ENCODE measurements at places on chromosomes 6 and 20. TPM values are rescaled to one million over a fixed set of nuclear protein-coding genes. Genes with fewer than 3 reads are reported as not detected.

CALHM5 gene
- not detected for total RNA-seq

ELOVL5 gene
- 86.5 TPM for total RNA-seq

DNA sequence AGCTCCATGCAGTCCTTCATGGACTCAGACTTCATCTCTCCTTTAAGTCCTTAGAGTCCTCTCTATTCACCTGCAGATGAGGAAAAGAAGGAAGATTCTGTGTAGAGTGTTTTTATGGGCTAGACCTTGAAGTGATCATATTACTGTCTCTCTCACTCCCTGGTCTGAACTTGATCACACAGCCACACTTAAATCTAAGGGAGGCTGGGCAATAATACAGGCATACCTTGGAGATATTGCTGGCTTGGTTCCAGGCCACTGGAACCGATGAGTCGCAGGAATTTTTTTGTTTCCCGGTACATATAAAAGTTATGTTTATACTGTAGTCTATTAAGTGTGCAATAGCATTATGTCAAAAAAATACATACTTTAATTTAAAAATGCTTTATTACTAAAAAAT is 59.2 kb upstream of the FOXO3 start:
- DNase-seq, result no peak

- no peak for DNase-seq
Measured at GRCh38 chr6:90368601-90369000, 72.0 kb upstream of the BACH2 start.

DNA sequence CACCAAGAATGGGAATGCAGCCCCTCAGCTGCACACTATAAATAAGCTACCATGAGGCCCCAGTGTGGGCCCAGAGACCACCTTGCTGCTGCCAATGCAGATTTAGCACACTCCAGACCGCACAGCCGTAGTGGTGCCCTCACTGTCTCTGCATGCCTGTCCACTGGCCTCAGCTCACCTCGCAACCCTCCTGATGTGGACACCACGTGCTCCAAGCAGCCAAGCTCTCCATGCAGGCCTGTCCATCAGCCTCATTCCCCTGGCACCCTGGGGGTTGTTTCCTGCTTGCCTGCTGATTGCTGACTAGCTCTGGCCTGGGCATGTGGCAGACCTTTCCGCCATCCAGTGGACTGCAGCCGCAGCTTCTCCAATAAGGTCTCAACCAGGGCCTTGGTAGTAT is 36.2 kb downstream of the ZBTB9 start:
- DNase-seq, result no peak

GRCh38 chr6:50815436-50816114 is 3.1 kb upstream of the TFAP2B start:
- no peak for DNase-seq

GRCh38 chr6:23302514-23302913 is 733.1 kb downstream of the HDGFL1 start:
- no peak for DNase-seq

GRCh38 chr20:50096237-50096636 is 16.7 kb downstream of the UBE2V1 start:
- DNase-seq, result no peak

DNA sequence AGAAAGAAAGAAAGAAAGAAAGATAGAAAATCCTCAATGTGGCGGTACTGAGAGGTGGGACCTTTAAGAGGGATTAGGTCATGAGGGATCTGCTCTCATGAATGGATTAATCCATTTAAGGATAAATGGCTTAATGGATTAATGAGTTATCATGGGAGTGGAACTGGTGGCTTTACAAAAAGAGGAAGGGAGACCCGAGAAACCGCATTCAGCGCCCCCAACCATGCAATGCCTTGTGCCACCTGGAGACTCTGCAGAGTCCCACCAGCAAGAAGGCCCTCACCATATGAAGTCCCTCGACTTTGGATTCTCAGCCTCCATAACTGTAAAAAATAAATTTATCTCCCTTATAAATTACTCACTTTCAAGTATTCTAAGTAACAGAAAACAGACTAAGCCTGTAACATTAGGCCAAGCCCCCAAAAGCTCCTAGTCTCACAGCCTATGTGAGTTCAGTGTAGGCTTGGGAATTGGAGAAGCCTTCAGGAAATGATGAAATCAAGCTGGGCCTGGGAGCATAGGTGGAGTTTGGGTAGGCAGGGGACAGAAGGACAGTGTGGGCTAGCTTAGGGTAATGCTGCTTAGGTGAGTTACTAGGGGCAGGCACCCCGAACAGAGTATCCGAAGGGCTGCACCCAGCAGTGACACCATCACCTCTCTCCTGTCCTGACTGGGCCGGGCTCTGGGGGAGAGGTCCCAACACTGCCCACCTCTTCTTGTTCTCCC is 36.2 kb upstream of the RNF24 start:
- DNase-seq, result no peak
